ENCODE measurements at places on chromosomes 6 and 20. TPM values are rescaled to one million over a fixed set of nuclear protein-coding genes. Genes with fewer than 3 reads are reported as not detected.

DNA sequence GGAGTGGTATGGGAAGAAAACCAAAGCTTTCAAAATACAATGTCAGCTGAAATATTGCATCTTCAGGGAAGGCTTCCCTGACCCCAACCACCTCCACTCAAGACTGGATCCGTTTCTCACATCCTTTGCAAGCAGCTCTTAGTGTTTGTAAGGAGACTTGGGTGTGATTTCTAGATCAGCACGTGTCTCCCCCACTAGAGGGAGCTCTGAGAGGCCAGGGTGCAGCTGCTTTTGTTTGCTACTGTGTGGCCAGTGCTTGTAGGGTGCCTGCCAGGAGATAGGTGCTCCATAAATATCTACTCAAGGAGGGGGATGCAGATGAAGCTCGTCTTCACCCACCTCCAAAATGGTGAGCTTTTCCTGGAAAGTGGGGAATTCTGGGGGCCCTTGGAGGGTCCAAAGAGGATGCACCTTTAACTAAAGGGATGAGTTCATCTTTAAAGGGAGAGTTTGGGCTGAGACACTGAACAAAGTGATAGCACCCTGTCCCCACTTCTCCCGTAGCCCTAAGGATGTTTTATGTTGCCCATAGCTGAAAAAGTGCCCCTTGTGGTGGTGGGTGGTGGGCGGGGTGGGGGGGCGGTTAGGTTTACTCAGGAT is 52.6 kb upstream of the MAFB start:
- H3K4me3 ChIP-seq, result no peak overlapping the region
- H3K27me3 ChIP-seq, result no peaks in the 10 kb centered on the region
- DNase-seq, result no peak
- H3K4me1 ChIP-seq, result peaks cover 3% of the 10 kb centered on the region
- no peak overlapping the region for H3K27ac ChIP-seq

- H3K27me3 ChIP-seq, result no peaks in the 10 kb centered on the region
- H3K27ac ChIP-seq, result no peak overlapping the region
- no peak overlapping the region for H3K4me3 ChIP-seq
- no peak for DNase-seq
These were observed 38.0 kb downstream of the RCAN2 start for GRCh38 chr6:46453216-46453615.

DNA sequence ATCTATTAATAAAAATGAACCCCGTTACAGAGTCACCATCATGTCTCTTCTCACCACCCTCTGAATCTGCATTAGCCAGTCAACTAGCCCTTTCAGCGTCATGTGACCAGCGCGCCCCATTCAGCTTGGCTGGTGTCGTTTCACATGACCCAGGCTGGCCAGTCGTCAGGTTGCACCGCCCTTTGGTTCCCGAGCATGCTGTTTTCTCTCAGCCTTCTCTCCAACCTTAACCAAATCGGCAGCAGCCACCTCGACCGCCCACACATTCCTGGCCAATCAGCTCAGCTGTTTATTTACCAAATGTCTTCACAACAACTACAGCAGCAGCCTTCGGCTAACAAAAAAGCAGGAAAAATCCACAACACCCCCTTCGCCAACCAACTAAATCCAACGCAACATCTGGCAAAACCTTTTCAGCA is 5.6 kb downstream of the SRSF3 start:
- no peak overlapping the region for H3K27ac ChIP-seq
- H3K4me3 ChIP-seq, result peak overlapping the region; percentile 64
- DNase-seq, result no peak
- no peaks in the 10 kb centered on the region for H3K27me3 ChIP-seq

DNA sequence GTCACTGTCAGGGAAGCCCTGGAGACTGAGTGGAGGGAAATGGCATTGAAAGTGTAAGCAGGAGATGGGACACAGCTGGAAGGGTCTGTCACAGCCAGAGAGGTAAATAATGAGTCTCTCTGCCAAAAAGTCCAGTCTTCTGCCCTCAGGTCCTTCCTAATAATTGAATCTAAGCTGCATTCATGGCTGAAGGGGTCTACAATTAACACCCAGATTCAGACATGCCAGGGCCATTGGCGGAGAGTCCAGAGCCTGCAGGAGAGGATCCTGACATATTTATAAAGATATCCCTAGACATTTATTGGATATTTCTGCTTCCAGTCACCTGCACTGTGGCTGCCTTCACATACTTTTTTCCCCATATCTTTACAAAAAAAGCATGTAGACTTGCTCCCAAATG is 89.0 kb downstream of the LRFN2 start:
- H3K4me3 ChIP-seq, result no peak overlapping the region
- no peaks in the 10 kb centered on the region for H3K36me3 ChIP-seq
- no peak for DNase-seq
- no peak overlapping the region for H3K27ac ChIP-seq
- H3K4me1 ChIP-seq, result no peaks in the 10 kb centered on the region

GRCh38 chr6:132481189-132481588 is 31.7 kb downstream of the STX7 start:
- H3K36me3 ChIP-seq, result no peaks in the 10 kb centered on the region
- no peaks in the 10 kb centered on the region for H3K27me3 ChIP-seq
- peaks cover 48% of the 10 kb centered on the region for H3K4me1 ChIP-seq
- H3K27ac ChIP-seq, result no peak overlapping the region
- no peak for DNase-seq

DNA sequence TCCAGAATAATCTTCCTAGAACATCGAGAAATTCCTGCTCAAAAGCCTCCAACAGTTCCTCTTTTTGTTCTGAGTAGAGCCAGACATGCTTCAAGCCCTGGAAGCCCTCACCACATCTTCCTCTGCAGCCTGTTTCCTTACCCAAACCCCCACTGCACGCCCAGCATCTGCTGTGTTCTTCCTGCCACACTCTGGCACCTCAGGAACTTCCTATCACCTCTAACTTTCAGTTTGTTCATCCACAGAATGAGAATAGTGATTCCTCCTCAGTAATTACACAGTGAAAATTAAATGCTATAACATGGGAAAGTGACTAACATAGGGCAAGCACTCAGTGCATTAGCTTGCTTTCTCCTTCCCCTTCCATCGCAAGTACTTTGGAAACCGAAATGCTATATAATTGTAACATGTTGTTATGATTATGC is 26.3 kb downstream of the C6orf89 start:
- DNase-seq, result no peak
- no peak overlapping the region for H3K27ac ChIP-seq
- H3K36me3 ChIP-seq, result no peaks in the 10 kb centered on the region

GRCh38 chr6:27650620-27651370 is 177.9 kb upstream of the ZNF184 start:
- no peak for DNase-seq
- H3K27me3 ChIP-seq, result peaks cover 8% of the 10 kb centered on the region
- no peak overlapping the region for H3K4me3 ChIP-seq
- no peaks in the 10 kb centered on the region for H3K4me1 ChIP-seq
- no peak overlapping the region for H3K27ac ChIP-seq

DNA sequence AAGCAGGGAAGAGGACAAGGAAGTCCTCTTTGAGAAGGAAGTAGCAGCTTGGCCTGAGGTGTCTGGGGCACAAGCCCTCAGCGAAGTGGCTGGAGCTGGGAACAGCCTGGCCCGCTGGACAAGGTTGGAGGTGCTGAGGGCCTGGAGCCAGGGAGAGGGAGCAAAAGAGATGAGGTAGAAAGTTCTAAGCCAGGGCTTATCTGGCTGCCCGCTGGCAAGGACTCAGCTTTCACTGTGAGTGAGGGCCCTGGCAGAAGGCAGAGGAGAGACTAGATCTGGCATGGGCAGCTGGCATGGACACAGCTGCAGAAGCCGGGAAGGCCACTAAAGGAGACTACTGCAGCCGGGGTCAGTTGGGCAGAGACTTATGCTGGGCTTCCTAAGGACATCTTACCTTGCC is 21.8 kb upstream of the PCMTD2 start:
- no peaks in the 10 kb centered on the region for H3K36me3 ChIP-seq
- no peaks in the 10 kb centered on the region for H3K27me3 ChIP-seq
- no peak overlapping the region for H3K27ac ChIP-seq
- H3K4me3 ChIP-seq, result no peak overlapping the region

DNA sequence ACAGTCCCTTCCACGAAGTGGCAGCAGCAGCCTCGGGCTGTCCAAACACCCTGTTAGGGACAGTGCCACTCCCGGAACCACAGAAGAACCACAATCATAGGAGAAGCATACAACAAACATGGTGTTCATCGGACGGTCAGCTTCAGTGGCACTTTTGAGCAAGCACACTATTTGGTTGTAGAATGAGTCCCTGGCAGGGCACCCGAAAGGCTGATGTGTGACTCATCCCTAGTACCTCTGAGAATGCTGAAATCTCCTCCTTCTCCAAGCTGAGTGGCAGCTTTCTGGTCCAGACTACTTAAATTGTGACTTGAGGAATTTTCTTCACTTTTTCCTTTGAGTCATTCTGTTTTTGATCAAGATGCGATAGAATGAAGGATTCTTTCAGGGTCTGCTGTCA is 282.5 kb downstream of the ESR1 start:
- H3K36me3 ChIP-seq, result no peaks in the 10 kb centered on the region
- no peaks in the 10 kb centered on the region for H3K27me3 ChIP-seq
- no peaks in the 10 kb centered on the region for H3K4me1 ChIP-seq
- H3K27ac ChIP-seq, result no peak overlapping the region
- no peak overlapping the region for H3K4me3 ChIP-seq

DNA sequence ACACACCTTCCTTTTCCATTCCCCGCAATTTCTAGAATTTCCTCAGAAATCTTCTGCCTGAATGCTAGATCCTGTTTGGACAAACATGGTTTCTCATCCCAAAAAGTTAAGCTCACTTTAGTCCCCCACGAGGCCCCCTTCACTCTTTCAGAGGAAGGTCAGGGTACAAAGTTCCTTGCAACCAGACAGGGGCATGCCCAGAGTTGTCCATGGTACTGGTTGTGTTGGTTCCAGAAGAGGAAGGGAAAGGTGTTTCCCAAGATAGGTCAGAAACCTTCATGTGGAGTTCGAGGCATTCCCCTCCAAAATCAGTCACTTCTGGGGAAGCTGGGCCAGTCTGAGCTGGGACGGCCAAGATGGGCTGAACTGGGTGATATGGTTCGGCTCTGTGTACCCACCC is 167.6 kb upstream of the MAFB start:
- DNase-seq, result no peak
- H3K36me3 ChIP-seq, result no peaks in the 10 kb centered on the region

- peaks cover 14% of the 10 kb centered on the region for H3K4me1 ChIP-seq
- DNase-seq, result peak; percentile 58
- no peak overlapping the region for H3K4me3 ChIP-seq
- H3K36me3 ChIP-seq, result no peaks in the 10 kb centered on the region
- no peak overlapping the region for H3K27ac ChIP-seq
These were observed 12.2 kb upstream of the KCNK15 start for GRCh38 chr20:44733341-44734069.

DNA sequence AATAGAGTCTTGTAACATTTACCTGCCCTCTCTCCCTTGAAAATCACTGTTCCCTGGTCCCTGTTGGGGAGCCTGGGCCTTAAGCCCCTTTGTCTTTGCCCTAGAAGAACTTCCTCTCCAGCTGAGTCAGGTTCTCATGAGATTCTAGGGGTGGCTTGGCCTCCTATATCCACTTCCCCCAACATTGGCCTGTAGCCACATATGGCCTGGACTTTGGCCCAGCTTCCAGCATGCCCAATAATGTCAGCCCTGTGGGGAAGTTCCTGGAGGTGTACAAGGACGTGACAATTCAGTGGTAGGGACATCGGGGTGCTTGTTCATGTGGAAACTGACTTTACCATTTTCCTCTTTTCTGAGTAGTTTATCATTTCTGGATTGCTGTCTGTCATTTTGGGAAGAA is 17.2 kb upstream of the MAS1L start:
- H3K4me1 ChIP-seq, result no peaks in the 10 kb centered on the region
- peaks cover 17% of the 10 kb centered on the region for H3K27me3 ChIP-seq

GRCh38 chr6:27742833-27743573 is 169.2 kb downstream of the OR2B2 start:
- H3K36me3 ChIP-seq, result no peaks in the 10 kb centered on the region
- no peaks in the 10 kb centered on the region for H3K4me1 ChIP-seq
- no peak for DNase-seq
- H3K4me3 ChIP-seq, result no peak overlapping the region
- H3K27ac ChIP-seq, result no peak overlapping the region
- H3K27me3 ChIP-seq, result peaks cover 9% of the 10 kb centered on the region

GRCh38 chr20:61840779-61841455 is 224.8 kb downstream of the TAF4 start:
- no peak for DNase-seq
- H3K27me3 ChIP-seq, result no peaks in the 10 kb centered on the region
- H3K4me1 ChIP-seq, result no peaks in the 10 kb centered on the region
- no peak overlapping the region for H3K4me3 ChIP-seq
- no peaks in the 10 kb centered on the region for H3K36me3 ChIP-seq

DNA sequence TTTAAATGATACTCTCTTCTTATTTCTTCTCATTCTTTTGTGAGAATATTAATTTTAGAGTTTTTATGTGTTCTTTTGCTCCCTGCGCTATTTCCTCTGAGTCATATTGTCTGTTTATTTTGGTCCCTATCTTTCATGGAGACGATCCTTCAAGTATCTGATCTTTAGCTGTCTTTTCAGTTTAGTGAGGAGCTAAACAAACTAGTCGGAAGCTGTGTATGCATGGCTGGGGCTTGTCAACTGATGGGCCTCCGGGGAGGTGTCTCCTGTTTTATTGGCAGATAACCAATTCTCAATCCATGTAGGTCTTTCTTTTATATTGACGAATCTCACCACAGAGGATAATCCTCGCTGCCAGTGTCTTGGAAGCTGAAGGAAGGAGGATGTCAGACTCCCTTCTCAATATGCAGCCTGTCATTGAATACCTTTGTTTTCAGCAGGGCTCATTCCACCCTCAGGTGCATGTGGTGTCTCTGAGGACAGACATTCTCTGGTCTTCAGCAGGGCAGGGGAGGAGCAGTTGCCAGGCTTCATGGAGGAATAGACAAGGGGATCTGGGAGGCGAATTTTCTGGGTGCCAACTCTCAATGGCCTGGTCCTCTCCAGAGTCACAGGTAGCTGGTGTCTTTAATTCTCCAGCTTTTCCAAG is 64.9 kb downstream of the RNF182 start:
- DNase-seq, result no peak
- H3K36me3 ChIP-seq, result no peaks in the 10 kb centered on the region
- no peaks in the 10 kb centered on the region for H3K27me3 ChIP-seq
- H3K4me1 ChIP-seq, result no peaks in the 10 kb centered on the region

- no peaks in the 10 kb centered on the region for H3K4me1 ChIP-seq
- no peak overlapping the region for H3K27ac ChIP-seq
These were observed 29.8 kb upstream of the MCHR2 start for GRCh38 chr6:100023798-100024197.

Gene STMND1
- total RNA-seq, result not detected

Gene DNMT3B
- 1.6 TPM for total RNA-seq

Gene HSPA1L
- total RNA-seq, result 1.2 TPM

Data from left lung (tissue), 14 donors.